Left hindlimb (tissue), 1 donor: ENCODE measurements at places on chromosomes 4 and X.

DNA sequence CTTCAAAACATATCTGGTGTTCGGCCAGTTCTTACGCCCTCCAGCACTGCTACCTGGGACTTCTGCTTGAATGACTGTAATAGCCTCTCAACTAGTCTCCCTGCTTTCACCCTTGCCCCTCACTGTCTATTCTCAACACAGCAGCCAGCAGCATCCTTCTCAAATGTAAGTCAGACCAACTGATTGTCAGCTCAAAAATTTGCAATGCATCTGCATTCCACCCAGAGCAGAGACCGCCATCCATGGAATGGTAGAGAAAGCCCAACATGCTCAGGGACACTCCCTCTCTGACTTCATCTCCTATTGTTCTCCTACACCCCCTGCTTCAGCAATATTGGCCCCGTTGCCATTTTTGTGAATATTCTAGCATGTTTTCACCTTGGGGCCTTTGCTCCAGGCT is 5.9 kb downstream of the TLR7 start:
- no peak for DNase-seq

DNA sequence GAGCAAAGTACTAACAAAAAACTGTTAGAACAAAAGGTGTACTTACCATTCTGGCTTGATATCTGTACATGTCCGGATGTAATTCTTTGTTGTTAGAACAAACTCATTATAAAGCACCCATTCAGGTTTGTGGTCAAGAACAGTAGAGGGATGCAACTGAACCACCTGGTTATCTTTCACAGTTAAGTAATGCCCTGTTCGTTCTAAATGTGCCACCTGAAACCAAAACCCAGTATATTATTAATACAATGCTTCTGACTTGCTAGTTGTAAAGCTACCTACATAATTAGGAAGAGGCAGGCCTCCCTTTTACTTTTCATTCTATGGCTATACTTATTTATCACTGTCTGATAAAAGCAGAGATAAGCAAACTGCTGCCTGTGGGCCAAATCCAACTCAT is 54.8 kb downstream of the DHX15 start:
- no peak for DNase-seq

DNA sequence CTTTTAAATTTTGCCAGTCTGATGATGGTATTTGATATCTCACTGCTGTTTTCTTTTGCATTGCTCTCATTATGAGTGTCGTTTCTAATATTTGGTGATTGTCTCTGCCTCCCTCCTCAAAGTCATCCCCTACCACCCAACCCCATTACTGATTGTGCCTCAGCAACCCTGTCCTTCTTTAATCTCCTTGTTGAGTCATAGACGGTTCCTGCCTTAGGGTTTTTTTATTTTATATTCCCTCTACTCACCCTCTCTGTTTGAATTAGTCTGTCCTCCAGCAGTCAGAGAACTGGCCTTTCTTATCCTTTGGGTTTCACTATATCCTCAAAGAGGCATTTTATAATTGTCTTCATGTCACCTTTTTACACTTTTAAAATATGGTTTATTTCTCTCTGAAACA is 409.3 kb upstream of the CPEB2 start:
- no peak for DNase-seq

DNA sequence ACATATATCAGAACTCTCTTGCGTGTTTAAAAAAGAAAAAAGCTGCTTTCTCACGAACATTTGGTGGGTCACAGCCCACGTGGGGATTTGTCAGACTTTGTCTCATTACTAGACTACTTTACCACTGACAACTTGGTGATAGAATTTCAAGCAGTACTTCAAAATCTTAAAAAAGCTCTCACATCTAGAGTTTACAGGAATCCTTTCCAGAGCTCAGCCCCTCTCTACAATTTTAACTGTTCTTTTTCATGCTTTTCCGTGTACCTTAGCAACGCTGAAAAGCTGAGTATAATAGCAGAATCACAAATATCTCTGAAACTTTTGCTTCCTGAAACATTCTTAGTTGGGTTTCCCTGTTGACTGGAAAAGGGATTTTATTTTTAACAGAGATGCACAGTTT is 50.2 kb downstream of the SMAD1 start:
- no peak for DNase-seq
